ENCODE measurements at places on chromosomes 3 and 15.

- no peak for DNase-seq
Measured at GRCh38 chr3:140349938-140350337, 327.9 kb upstream of the TRIM42 start.

GRCh38 chr15:92524161-92524560, 130.5 kb downstream of the ST8SIA2 start:
- no peak for DNase-seq

DNA sequence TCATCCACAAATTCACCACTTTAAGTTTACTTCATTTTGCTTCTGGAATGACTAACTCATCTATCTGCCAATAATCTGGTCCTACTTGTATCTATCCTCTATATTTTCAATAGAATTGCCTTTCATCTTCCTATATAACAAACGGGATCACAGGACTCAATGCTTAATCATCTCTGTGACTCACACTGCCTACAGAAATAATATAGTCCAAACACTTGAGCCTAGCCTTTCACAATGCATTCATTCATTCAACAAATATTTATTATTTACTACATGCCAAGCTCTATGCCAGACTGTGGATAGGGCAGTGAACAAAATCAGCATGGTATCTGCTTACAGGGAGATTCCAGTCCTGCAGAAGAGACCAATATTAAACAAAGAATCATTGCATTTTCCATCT, 16.6 kb upstream of the AGTR1 start:
- no peak for DNase-seq

- no peak for DNase-seq
Measured at GRCh38 chr3:2653706-2654105, 456.5 kb downstream of the IL5RA start.

DNA sequence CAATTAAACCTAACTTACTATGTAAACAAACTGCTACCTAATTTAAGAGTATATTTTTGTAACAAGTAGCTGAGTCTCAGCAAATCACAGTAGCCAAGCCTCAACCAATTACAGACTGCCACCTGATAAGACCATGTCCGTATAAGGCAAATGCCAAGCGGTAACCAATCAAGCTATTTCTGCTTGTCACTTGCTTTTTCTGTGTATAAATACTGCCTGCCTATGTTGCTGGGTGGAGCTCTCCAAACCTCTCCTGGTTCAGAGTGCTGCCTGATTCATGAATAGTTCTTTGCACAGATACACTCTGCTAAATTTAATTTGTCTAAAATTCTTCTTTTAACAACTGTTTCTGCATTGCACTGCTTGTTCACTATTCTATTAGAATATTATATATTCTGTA, 42.6 kb downstream of the ZNF148 start:
- no peak for DNase-seq

DNA sequence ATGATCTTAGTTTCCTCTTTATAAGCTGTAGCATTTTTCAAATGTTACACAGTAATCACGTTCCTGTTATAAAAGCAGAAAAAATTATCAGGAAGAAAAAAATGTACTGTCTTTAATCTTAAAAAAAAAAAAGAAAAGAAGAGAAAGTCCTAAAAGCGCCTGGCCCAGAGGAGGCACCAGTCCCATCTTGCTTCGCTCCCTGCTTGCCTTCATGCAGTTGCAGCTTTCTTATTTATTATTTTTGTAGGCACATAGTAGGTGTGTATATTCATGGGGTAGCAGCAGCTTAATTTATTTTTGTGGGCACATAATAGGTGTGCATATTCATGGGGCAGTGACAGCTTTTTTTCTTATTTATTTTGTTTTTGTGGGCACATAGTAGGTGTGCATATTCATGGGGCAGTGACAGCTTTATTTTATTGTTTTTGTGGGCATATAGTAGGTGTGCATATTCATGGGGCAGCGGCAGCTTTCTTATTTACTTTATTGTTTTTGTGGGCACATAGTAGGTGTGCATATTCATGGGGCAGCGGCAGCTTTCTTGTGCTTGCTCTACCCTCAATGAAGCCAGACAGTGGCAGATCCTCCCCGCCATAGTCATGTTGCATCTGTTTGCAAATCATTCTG, 5.5 kb upstream of the EHD4 start:
- DNase-seq, result no peak
